ENCODE measurements at places on chromosomes 6 and 20. TPM values are rescaled to one million over a fixed set of nuclear protein-coding genes. Genes with fewer than 3 reads are reported as not detected.

DNA sequence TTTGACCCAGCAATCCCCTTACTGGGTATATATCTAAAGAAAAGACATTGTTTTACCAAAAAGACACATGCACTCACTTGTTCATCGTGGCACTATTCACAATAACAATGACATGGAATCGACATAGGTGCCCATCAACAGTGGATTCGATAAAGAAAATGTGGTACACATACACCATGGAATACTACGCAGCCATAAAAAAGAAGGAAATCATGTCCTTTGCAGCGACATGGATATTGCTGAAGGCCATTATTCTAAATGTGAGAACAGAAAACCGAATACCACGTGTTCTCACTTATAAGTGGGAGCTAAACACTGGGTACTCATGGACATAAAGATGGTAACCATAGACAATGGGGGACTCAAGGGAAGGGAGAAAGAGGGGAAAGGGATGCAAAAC lies 222.3 kb downstream of the RNGTT start:
- no peaks in the 10 kb centered on the region for H3K4me1 ChIP-seq
- H3K27me3 ChIP-seq = no peaks in the 10 kb centered on the region
- H3K27ac ChIP-seq = no peak overlapping the region
- no peak for DNase-seq

Gene ABHD16B
- not detected for polyA plus RNA-seq

Gene CYP39A1
- polyA plus RNA-seq = 0.04 TPM

DNA sequence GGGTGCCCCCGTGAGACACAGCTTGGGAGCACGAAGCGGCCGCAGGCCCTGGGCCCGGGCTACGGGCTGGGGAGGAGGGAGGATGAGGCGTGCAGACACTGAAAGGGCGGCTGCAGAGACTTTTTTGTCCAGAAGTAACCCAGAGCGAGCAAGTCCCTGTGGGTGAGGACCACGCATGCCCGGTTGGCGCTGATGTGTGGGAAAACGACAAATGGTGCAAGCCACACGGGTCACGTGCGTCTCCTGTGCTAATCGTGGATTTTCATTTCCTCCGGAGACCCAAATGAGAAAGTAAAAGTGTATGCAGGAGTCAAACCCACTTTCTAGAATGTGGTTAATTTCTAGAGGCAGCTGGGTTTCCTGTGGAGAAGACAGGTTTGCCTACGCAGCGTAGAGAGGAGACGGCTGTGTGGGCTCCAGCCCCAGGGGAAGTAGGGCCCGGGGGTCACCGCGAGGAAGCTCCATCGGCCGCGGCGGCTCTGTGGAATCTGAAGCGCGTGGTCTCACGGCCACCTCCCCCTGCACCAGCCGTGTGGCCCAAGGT lies 19.0 kb downstream of the DLL1 start:
- no peak for DNase-seq
- peaks cover 41% of the 10 kb centered on the region for H3K27me3 ChIP-seq
- no peak overlapping the region for H3K27ac ChIP-seq

- H3K27ac ChIP-seq = no peak overlapping the region
- H3K27me3 ChIP-seq = no peaks in the 10 kb centered on the region
Observed at GRCh38 chr6:164928057-164928727, 381.2 kb downstream of the C6orf118 start.

- no peaks in the 10 kb centered on the region for H3K4me1 ChIP-seq
- no peak overlapping the region for H3K4me3 ChIP-seq
- no peaks in the 10 kb centered on the region for H3K27me3 ChIP-seq
- DNase-seq = no peak
Observed at GRCh38 chr6:37272834-37273566, 15.1 kb upstream of the TMEM217 start.

GRCh38 chr6:24929242-24929641 lies 6.5 kb downstream of the RIPOR2 start:
- H3K27ac ChIP-seq = no peak overlapping the region
- H3K27me3 ChIP-seq = no peaks in the 10 kb centered on the region
- peaks cover 13% of the 10 kb centered on the region for H3K4me1 ChIP-seq
- no peak for DNase-seq
- H3K4me3 ChIP-seq = no peak overlapping the region

Gene MYH7B
- 0.17 TPM for polyA plus RNA-seq

Gene COL11A2
- polyA plus RNA-seq = 0.73 TPM

Gene TBX18
- polyA plus RNA-seq = not detected

Gene REM1
- not detected for polyA plus RNA-seq

Gene BANF2
- not detected for polyA plus RNA-seq

DNA sequence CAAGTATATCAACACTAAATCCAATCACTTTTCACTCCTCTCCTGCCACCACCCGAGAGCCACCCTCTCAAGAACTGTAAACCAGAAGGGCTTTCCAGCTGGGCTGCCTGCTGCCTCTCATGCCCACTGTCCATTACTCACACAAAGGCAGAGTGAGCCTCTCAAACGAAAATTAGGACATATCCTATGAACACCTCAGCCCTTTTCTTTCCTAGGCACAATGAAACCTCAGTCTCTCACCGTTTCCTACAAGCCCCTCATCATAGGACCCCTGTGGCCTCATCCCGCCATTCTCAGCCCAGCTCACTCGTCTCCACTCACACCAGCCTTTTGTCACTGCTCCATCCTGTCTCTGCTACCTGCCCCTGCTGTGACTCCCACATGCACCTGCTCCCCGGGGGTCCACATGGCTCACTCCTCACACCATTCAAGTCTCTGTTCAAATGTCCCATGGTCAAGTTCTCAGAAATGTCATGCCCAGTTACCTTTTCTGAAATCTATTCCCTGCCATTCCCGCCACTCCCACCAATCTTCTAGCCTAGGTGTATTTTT lies 7.4 kb downstream of the HLA-F start:
- no peak for DNase-seq
- H3K27me3 ChIP-seq = no peaks in the 10 kb centered on the region
- peaks cover 5% of the 10 kb centered on the region for H3K4me1 ChIP-seq
- no peaks in the 10 kb centered on the region for H3K36me3 ChIP-seq

- peaks cover 69% of the 10 kb centered on the region for H3K4me1 ChIP-seq
- no peak overlapping the region for H3K27ac ChIP-seq
- no peak overlapping the region for H3K4me3 ChIP-seq
Observed at GRCh38 chr6:3873051-3873450, 23.9 kb downstream of the FAM50B start.

Gene GNMT
- polyA plus RNA-seq = 2.8 TPM

DNA sequence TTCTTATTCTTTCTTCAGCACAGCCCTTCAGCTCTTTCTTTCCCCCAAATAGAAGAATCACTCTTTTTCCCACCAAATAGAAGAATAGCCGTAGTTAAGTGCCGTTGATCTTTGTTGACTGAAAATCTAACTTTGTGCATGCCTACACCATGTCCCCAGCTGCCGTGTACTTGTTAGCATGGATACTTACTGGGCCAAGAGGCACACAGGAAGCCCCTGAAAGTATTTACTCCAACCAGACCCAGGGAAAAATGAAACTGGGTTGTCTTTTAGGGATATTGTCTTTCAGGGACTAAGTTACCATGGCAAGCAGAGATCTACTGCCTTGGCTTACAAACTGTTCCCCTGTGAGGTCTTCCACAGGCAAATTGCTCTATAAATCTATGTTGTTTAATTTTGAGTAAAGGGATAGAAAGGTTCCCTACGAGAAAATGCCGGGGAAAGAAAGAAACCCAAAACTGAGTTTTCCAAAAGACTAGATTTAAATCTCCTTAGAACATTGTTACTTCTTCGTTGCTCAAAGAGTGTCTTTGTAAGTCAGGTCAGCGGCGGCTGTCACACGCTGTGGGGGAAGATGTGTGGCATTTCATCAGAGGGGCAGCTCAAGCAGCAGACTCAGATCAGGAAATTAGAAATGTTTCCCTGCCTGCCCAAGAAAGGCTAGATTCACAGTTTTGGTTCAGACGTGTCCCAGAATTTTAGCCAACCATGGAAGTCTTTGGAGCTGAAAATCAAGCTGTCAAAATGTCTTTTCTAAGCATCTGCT lies 188.2 kb upstream of the PRND start:
- H3K27ac ChIP-seq = no peak overlapping the region
- no peaks in the 10 kb centered on the region for H3K4me1 ChIP-seq
- H3K4me3 ChIP-seq = no peak overlapping the region
- no peaks in the 10 kb centered on the region for H3K36me3 ChIP-seq

Gene PCK1
- polyA plus RNA-seq = 19.5 TPM

- no peak overlapping the region for H3K27ac ChIP-seq
- H3K4me1 ChIP-seq = no peaks in the 10 kb centered on the region
- no peaks in the 10 kb centered on the region for H3K27me3 ChIP-seq
- no peak for DNase-seq
- H3K4me3 ChIP-seq = no peak overlapping the region
- no peaks in the 10 kb centered on the region for H3K36me3 ChIP-seq
Observed at GRCh38 chr6:84665401-84665800, 99.0 kb downstream of the TBX18 start.

GRCh38 chr20:44066645-44067606 lies 120.1 kb downstream of the JPH2 start:
- no peaks in the 10 kb centered on the region for H3K36me3 ChIP-seq
- no peak overlapping the region for H3K27ac ChIP-seq
- H3K4me3 ChIP-seq = no peak overlapping the region
- H3K4me1 ChIP-seq = no peaks in the 10 kb centered on the region

DNA sequence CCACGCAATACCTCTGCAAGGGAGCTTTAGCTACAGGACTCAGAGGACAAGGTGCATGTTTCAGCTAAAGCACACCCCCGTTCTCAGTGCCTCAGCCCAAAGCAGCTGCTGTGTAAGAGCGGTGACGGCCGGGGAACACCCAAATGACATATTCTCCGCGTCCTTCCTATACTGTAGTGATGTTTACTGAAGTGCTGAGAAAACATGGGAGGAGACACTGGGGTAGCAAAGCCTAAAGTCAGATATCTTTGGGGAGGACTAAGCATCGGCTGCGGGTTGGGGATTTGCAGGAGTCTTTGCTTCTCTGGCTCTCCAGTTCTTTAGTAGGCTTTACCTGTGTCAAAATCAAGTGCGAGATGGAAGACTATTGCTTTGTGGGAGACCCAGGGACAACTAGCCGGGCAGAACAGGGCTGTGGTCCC lies 1.7 kb downstream of the SLC22A23 start:
- H3K27me3 ChIP-seq = no peaks in the 10 kb centered on the region
- peak; percentile 45 for DNase-seq
- H3K4me1 ChIP-seq = peaks cover 63% of the 10 kb centered on the region
- 0 out of 2 replicates have a peak, but pooled peaks cover 5% of the 10 kb centered on the region for H3K36me3 ChIP-seq

GRCh38 chr6:34475767-34476328 lies 10.0 kb downstream of the PACSIN1 start:
- H3K27me3 ChIP-seq = no peaks in the 10 kb centered on the region
- DNase-seq = no peak
- H3K4me3 ChIP-seq = no peak overlapping the region
- H3K4me1 ChIP-seq = no peaks in the 10 kb centered on the region

DNA sequence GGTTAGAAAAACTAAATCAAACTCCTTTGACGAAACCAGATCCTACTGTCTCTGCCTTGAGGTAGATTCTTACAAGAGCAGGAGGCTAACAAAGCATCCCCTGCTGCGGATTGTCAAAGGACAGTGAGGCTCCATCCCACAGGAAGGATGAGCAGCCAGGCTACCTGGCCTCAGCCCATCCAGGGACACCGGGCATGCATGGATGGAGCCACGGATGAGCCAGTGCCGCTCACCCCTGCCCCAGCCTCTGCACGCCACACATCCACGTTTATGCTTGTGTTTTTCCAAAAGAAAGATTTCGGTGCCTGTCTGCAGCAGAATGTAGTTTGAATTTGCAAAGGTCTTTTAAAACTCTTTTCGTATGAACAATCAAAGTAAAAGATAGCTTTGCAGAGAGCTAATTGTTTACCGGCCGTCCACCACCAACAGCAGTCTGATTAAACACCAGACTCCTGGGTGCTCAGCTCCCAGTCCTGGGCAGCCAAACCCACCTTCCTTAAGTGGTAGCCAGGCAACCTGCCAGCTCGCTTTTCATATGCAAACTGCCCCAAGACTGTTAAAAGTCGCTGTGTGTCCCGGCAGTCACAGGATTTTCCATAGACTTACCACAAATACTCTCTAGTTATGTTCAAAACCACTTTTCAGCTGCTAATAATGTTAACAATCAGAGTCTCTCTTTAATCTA lies 999 bp downstream of the THBS2 start:
- H3K36me3 ChIP-seq = no peaks in the 10 kb centered on the region
- no peak overlapping the region for H3K4me3 ChIP-seq
- no peak overlapping the region for H3K27ac ChIP-seq
- DNase-seq = no peak

Gene CENPW
- 6.3 TPM for polyA plus RNA-seq

- H3K36me3 ChIP-seq = no peaks in the 10 kb centered on the region
- H3K4me1 ChIP-seq = no peaks in the 10 kb centered on the region
- no peak overlapping the region for H3K4me3 ChIP-seq
- H3K27ac ChIP-seq = no peak overlapping the region
- no peaks in the 10 kb centered on the region for H3K27me3 ChIP-seq
Observed at GRCh38 chr6:12585497-12585958, 131.0 kb upstream of the PHACTR1 start.

GRCh38 chr6:1997702-1998101 lies 247.7 kb downstream of the GMDS start:
- no peak overlapping the region for H3K27ac ChIP-seq
- H3K27me3 ChIP-seq = no peaks in the 10 kb centered on the region
- no peak overlapping the region for H3K4me3 ChIP-seq
- no peaks in the 10 kb centered on the region for H3K4me1 ChIP-seq
- H3K36me3 ChIP-seq = no peaks in the 10 kb centered on the region
- DNase-seq = no peak

Gene TRDN
- polyA plus RNA-seq = not detected

- H3K27ac ChIP-seq = no peak overlapping the region
- H3K4me3 ChIP-seq = no peak overlapping the region
- peaks cover 35% of the 10 kb centered on the region for H3K4me1 ChIP-seq
- DNase-seq = no peak
- no peaks in the 10 kb centered on the region for H3K36me3 ChIP-seq
Observed at GRCh38 chr6:87756858-87757257, 54.8 kb upstream of the AKIRIN2 start.

GRCh38 chr6:73830119-73830518 lies 134.1 kb downstream of the CD109 start:
- DNase-seq = no peak
- H3K4me3 ChIP-seq = no peak overlapping the region
- no peaks in the 10 kb centered on the region for H3K36me3 ChIP-seq
- no peaks in the 10 kb centered on the region for H3K4me1 ChIP-seq

DNA sequence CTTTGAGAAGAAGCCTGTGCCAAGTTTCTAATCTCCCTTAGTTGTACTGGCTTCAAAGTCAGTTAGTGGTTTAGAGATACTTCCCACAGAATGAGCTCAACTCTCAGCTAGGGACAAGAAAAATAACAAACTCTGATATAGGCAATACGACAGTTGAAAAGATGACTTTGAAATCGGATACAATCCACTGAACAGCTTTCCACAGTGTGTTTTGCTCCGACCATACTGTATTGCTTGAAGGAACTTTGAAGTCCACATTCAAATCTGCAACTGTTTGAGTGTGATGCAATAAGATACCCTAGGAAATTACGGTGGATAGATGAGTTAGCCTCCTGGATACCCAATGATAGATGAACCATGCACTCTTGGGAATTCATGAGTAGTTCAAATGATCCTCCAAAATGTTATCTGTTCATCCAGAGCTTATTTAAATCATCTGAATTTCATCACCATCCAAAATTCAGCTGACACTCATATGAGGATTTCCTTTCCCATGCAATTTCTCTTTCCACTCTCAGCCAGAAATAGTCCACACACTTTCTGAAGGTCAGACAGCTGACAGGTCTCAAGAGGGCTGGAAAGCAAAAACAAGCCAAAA lies 443.8 kb downstream of the HAO1 start:
- no peaks in the 10 kb centered on the region for H3K36me3 ChIP-seq
- no peak overlapping the region for H3K4me3 ChIP-seq
- no peaks in the 10 kb centered on the region for H3K27me3 ChIP-seq
- no peak for DNase-seq
- no peak overlapping the region for H3K27ac ChIP-seq

GRCh38 chr20:37333848-37334318 lies 12.1 kb upstream of the SRC start:
- no peaks in the 10 kb centered on the region for H3K36me3 ChIP-seq
- peak overlapping the region; percentile 4 for H3K27ac ChIP-seq
- no peaks in the 10 kb centered on the region for H3K27me3 ChIP-seq

Gene SSTR4
- not detected for polyA plus RNA-seq

Gene POM121L2
- 0.01 TPM for polyA plus RNA-seq
